ENCODE measurements at places on chromosomes 2 and 18. TPM values are rescaled to one million over a fixed set of nuclear protein-coding genes. Genes with fewer than 3 reads are reported as not detected.

The CLEC4F gene
- not detected for total RNA-seq

- H3K27ac ChIP-seq, result peak overlapping the region; percentile 57
- no peak for DNase-seq
- H3K36me3 ChIP-seq, result no peaks in the 10 kb centered on the region
- H3K27me3 ChIP-seq, result no peaks in the 10 kb centered on the region
Measured at GRCh38 chr2:24973812-24974211, 2.1 kb upstream of the DNAJC27 start.

GRCh38 chr2:231170055-231170454 lies 28.4 kb upstream of the ARMC9 start:
- H3K4me1 ChIP-seq, result peaks cover 1% of the 10 kb centered on the region
- no peak overlapping the region for H3K4me3 ChIP-seq
- peaks cover 51% of the 10 kb centered on the region for H3K36me3 ChIP-seq
- no peak for DNase-seq
- no peaks in the 10 kb centered on the region for H3K27me3 ChIP-seq
- no peak overlapping the region for H3K27ac ChIP-seq

The RAPGEF4 gene
- 0.62 TPM for total RNA-seq

The GORASP2 gene
- 62.0 TPM for total RNA-seq
